ENCODE measurements at places on chromosomes 2 and 18.

DNA sequence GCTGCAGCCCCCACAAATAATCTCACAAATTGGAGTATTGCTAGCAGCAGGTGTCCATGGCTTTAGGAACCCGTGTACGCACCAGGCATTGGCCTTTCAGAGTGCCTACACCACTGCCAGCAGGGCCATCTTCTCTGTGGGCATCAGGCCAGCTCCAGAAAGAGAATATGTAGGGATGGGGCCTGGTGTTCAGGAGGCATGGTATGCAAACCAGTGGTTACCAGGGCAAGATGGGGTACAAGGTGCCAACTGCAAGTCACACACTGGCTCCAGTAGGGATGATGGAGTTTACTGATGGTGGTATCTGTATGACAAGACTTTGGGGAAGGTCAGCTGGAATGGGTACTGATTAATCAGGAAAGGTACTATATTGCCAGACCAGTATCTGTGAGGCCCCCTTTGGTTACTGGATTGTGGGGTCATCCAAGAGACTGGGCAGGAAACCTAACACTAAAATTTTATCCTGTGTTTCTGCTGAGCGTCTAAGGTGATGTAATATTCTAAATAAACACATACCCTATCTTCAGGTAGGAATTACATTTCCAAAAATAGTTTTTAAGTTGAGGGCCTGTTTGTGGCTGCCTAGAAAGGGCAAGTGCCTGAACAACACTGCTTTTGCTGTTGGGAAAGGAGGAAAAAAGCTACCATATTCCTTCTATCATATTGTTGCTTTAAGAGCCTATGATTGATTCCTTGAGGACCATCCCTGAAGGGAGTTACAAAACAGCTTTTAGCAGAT is 9.0 kb downstream of the CNOT9 start:
- no peak for DNase-seq

GRCh38 chr2:120791962-120792297 is 56.3 kb downstream of the GLI2 start:
- no peak for DNase-seq

GRCh38 chr2:159985656-159986055 is 76.8 kb downstream of the PLA2R1 start:
- DNase-seq = no peak

DNA sequence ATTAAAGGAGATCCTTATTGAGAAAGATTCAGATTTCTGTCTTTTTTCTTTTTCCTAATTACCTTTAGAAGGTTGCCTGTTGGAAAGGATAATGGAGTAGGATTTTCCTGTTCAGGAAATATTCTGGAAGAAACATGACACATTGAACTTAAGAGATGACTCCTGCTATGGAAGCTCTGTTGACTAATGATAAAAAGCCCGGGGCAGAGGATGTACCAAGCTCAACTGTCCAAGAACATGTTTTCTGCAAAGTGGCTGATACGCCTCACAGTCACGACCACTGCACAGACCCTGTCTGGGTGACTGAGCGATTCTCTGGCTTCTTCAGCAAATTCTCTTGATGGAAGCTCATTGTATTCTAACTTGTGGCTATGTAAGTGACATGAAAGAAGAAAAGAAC is 86.2 kb upstream of the THOC1 start:
- DNase-seq = no peak

- no peak for DNase-seq
Measured at GRCh38 chr2:217121565-217121964, 261.7 kb upstream of the TNP1 start.

- no peak for DNase-seq
Measured at GRCh38 chr2:151826737-151827157, 1.5 kb downstream of the ARL5A start.

DNA sequence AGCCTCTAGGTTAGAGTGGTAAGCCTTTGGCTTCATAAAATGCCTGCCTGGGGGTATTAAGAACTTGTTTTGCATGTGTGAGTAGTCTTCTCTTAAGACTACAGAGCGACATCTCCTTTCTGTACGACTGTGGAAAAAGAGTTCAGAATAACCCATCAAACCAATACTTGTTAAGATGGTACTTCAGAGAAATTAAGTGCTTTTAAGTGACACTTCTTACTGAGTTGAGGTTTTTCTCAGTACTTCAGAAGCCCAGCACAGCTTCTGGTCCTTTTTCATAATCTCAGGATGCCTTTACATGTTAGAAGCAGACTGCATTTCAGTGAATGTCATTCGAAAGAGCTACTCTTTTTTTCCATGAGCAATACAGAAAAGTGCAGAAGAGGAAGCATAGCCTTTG is 10.8 kb downstream of the XRCC5 start:
- DNase-seq = no peak

- no peak for DNase-seq
Measured at GRCh38 chr2:141618457-141618856, 512.4 kb downstream of the LRP1B start.

- no peak for DNase-seq
Measured at GRCh38 chr2:149622343-149622742, 34.8 kb upstream of the MMADHC start.

DNA sequence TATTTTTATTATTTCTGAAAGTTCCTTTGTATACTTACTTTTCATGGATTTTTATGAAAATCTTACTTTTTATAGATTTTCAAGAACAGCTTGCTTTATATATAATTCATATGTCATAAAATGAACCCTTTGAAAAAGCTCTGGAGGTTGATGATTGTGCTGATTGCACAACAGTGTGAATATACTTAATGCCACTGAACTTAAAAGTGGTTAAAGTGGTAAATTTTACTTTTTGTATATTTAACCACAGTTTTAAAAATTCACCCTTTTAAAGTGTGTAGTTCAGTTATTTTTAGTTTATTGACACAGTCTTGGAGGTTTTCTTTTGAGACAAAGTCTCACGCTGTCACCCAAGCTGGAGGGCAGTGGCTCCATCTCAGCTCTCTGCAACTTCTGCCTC is 8.4 kb downstream of the SANBR start:
- DNase-seq = no peak

DNA sequence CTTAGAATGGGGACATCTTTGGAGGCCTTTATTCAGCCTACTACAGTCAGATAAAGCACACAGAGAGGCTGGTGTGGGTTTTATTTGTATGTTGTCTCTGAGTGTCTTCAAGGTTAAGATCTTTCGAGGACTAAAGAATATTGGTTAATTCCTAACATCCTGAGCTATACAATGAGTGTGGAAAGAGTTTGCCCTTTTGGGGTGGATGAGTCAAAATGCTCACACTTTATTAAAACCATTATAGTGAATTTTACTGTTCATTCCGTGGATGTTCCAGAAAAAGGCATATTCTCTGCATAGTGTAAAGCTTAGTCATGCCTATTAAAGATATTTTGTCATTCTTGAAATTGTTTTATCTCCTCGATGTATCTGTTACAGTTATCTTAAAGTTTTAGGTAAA is 29.1 kb upstream of the SLC38A11 start:
- DNase-seq = no peak
